ENCODE measurements at places on chromosomes 13 and 19.

GRCh38 chr19:18438331-18439024 lies 545 bp upstream of the ISYNA1 start:
- DNase-seq, result peak; percentile 82

- DNase-seq, result no peak
These were observed 6.6 kb upstream of the DACH1 start for GRCh38 chr13:71873418-71874247.

DNA sequence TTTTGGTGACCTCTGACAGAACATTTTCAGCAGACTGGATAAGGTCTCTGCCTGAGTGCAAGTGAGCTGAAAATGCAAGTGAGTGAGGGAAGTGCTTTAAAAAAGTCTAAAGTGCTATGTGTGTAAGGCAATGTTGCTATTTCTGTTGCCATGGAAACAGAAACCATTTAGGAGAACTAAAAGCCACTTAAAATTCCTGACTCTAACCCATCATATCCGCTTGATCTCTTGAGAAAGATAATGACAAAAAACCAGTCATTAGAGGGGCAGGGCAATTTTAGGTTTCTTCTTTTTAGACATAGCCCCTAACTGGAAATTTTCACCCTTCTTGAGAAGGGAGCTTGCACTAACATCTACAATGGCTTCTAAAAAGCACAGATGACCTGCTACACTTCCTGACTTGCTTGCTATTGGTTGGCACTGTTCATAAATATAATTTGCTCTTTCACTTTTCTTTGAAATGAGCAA lies at the start of gene CYSLTR2:
Gene CYSLTR2, plus strand, starts transcription at position 458 of the 468 bp plus-strand sequence. CDS start 52,889 bp downstream, outside the sequence.
- DNase-seq, result peak; percentile 76

- DNase-seq, result peak; percentile 23
These were observed 200.5 kb downstream of the ABCC4 start for GRCh38 chr13:95100525-95101433.

GRCh38 chr13:102510072-102510471 lies 86.7 kb upstream of the TPP2 start:
- no peak for DNase-seq

Data from choroid plexus epithelial cell (primary cell).